ENCODE measurements at places on chromosomes 4 and X. TPM values are rescaled to one million over a fixed set of nuclear protein-coding genes. Genes with fewer than 3 reads are reported as not detected.

VCX3B gene
- 1.3 TPM for total RNA-seq

F9 gene
- not detected for total RNA-seq

ADAM29 gene
- not detected for total RNA-seq

FGFBP1 gene
- 14.4 TPM for total RNA-seq

HMGN5 gene
- total RNA-seq, result 4.2 TPM

RFC1 gene
- 35.3 TPM for total RNA-seq

GLRA3 gene
- total RNA-seq, result 0.15 TPM

SLITRK2 gene
- 1.00 TPM for total RNA-seq

MMGT1 gene
- 7.2 TPM for total RNA-seq

G3BP2 gene
- total RNA-seq, result 54.5 TPM

MAGEA10 gene
- not detected for total RNA-seq

LAP3 gene
- 97.8 TPM for total RNA-seq

CTAG2 gene
- not detected for total RNA-seq

YY2 gene
- 7.3 TPM for total RNA-seq

ADRA2C gene
- 2.0 TPM for total RNA-seq

SGCB gene
- 15.2 TPM for total RNA-seq

AFAP1 gene
- total RNA-seq, result 25.5 TPM

XIAP gene
- 31.8 TPM for total RNA-seq

ARHGAP36 gene
- not detected for total RNA-seq

RAB33A gene
- not detected for total RNA-seq

CABS1 gene
- not detected for total RNA-seq
